Kidney (tissue), 22 donors: ENCODE measurements at places on chromosomes 13 and 19. TPM values are rescaled to one million over a fixed set of nuclear protein-coding genes. Genes with fewer than 3 reads are reported as not detected.

GRCh38 chr13:89857502-89857901 lies 1490.0 kb upstream of the MIR17HG start:
- H3K4me1 ChIP-seq, result no peaks in the 10 kb centered on the region
- H3K27me3 ChIP-seq, result no peaks in the 10 kb centered on the region
- H3K4me3 ChIP-seq, result no peak overlapping the region

DAND5 gene
- total RNA-seq, result not detected

COL5A3 gene
- 5.1 TPM for total RNA-seq

DNA sequence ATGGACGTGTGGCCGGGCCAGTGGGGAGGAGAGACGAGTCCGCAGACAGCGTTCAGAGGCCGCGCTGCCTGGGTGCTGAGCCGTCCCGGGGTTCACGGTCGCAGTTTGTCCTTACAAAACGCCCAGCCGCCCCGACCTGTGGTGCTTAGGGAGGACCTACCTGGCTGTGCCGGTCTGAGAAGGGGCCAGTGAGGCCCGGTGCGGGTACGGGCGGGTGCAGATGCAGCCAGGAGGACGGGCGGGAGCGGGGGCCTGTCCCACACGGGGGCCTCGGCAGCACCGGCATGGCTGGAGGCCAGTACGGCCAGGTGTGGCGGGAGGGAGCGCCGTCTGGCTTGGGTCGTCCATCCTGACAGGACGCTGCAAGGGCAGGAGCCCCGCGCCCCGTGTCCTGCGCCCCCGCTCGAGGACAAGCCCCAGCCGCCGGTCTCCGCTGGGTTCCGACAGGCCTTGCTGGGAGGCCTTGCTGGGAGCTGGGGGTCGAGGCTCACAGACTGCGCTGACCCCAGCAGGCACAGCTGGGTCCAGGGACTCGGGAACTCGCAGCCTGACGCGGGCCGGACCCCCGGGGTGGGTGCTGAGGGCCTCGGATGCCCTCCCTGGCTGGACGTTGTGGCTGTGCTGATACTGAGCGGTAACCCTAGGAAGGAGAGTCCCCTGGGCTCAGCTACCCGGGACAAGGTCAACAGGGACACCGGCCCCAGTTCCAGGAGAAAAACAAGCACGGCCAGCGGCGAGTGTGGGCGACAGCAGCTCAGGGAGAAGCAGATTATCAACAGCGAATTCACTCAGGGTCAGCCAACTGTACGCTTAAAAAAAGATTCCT lies 5.3 kb upstream of the PROZ start:
- H3K36me3 ChIP-seq, result no peaks in the 10 kb centered on the region
- peak overlapping the region; percentile 50 for H3K4me3 ChIP-seq
- peak; percentile 84 for DNase-seq
- no peaks in the 10 kb centered on the region for H3K27me3 ChIP-seq

GRCh38 chr19:43681821-43682220 lies 11.9 kb upstream of the PLAUR start:
- no peak overlapping the region for H3K4me3 ChIP-seq
- H3K36me3 ChIP-seq, result no peaks in the 10 kb centered on the region
- no peak overlapping the region for H3K27ac ChIP-seq
- DNase-seq, result no peak

GRCh38 chr19:21751384-21751783 lies 16.0 kb downstream of the ZNF100 start:
- no peaks in the 10 kb centered on the region for H3K27me3 ChIP-seq
- DNase-seq, result no peak
- peaks cover 11% of the 10 kb centered on the region for H3K36me3 ChIP-seq
- no peak overlapping the region for H3K4me3 ChIP-seq
- no peaks in the 10 kb centered on the region for H3K4me1 ChIP-seq
- no peak overlapping the region for H3K27ac ChIP-seq

DNA sequence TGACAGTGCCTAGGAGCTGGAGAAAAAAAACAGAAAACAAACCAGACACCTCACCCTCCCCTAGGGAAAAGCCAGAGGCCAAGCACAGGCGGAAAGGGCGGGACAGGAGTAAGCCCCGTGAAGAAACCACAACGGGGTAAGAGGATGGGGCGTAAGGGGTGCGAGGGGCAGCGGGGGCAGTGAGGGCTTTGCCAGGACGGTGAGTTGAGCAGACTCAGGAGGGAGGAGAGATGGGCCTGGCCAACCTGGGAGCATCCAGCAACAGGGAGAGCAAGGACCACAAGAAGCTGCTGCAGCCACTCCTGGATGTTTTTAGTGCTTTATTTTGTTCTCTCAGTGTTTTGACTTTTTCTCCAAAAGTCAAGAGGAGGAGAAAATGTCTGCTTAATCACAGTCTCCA lies 114.1 kb upstream of the SOX1 start:
- DNase-seq, result no peak
- H3K36me3 ChIP-seq, result no peaks in the 10 kb centered on the region
- H3K4me3 ChIP-seq, result no peak overlapping the region
- H3K27ac ChIP-seq, result no peak overlapping the region

CYP2F1 gene
- total RNA-seq, result not detected

PSMC4 gene
- 84.7 TPM for total RNA-seq

- H3K4me3 ChIP-seq, result no peak overlapping the region
- no peaks in the 10 kb centered on the region for H3K27me3 ChIP-seq
- no peaks in the 10 kb centered on the region for H3K4me1 ChIP-seq
- DNase-seq, result no peak
- no peak overlapping the region for H3K27ac ChIP-seq
- H3K36me3 ChIP-seq, result no peaks in the 10 kb centered on the region
These were observed 1109.5 kb downstream of the SLITRK1 start for GRCh38 chr13:82772816-82773215.

DNA sequence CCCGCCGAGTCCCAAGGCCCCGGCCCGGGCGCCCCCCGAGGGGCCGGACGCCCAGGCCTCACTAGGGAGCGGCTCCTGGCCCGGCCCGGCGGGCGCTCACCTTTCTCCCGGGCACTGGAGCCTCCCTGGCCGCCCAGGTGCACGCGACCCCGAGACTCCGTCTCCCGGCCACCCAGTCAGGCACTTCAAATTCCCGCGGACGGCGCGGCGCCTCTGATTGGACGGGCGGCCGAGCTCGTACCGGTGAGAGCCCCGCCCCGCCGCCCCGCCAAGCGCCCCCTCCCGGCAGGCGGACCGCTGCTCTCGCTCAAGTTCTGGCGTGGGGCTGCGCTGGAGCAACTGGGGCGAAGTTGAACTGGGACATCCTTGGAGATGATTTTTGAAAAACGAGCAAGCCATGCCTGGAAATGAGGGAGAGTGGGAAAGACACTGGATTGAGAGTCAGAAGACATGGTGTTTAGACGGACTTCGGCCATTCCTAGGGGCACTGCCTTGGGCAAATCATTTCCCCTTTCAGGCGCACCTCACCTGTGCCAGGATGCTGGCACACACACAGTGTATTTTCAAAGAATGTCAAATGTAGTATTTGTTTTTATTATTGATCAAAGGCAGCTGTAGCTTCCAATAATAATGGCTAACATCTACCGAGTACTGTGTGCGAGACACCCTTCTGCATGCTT lies 485.3 kb downstream of the UQCRFS1 start:
- no peak overlapping the region for H3K27ac ChIP-seq
- H3K36me3 ChIP-seq, result no peaks in the 10 kb centered on the region
- H3K4me1 ChIP-seq, result no peaks in the 10 kb centered on the region
- H3K4me3 ChIP-seq, result no peak overlapping the region
- peaks cover 7% of the 10 kb centered on the region for H3K27me3 ChIP-seq
- DNase-seq, result peak; percentile 70

CGB1 gene
- total RNA-seq, result not detected

GRCh38 chr19:38233740-38234251 lies 9.8 kb upstream of the DPF1 start:
- no peaks in the 10 kb centered on the region for H3K4me1 ChIP-seq
- DNase-seq, result no peak
- no peaks in the 10 kb centered on the region for H3K36me3 ChIP-seq
- H3K27ac ChIP-seq, result no peak overlapping the region
- H3K27me3 ChIP-seq, result no peaks in the 10 kb centered on the region

DNA sequence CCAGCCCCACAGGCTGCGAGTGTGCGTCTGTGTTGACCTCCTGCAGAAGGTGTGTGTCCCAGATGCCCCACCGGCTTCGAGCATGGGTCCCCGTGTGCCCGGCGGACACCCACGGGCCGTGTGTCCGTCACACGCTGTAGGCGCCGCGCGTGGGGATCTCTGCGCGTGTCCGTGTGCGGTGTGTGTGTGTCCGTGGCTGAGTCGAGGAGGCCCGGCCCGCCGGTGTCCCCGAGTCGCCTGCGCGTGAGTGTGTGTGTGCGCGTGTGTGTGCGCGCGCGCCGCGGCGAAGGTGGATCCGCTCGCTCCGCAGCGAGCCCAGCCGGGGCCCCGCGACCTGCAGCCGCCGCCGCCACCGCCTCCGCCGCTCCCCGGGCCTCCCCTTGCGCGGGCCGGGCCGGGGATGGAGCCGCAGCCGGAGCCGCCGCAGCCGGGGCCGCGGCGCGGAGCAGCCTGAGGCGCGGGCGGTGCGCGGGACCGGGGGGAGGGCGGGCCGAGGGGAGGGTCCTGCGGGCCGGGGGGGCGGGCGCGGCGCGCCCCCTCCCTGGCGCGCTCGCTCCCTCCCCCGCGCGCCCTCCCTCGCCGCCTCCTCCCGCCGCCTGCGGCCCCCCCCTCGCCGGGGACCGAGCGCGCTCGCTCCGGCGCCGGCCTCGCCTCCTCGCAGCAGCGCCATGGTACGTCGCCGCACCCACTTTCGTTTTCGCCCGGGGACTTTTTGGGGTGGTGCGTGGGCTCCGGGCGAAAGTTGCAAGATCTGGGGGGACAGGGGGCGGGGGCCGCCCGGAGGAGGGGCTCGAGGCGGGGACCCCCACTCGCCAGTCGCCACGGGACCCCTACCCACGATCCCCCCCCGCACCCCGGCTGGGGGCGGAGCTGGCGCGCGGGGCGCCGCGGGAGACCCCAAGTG lies 7.1 kb upstream of the NFIC start:
- peak overlapping the region; percentile 72 for H3K4me3 ChIP-seq
- no peaks in the 10 kb centered on the region for H3K36me3 ChIP-seq
- no peaks in the 10 kb centered on the region for H3K27me3 ChIP-seq
- peak overlapping the region; percentile 94 for H3K27ac ChIP-seq
- H3K4me1 ChIP-seq, result no peaks in the 10 kb centered on the region

- H3K27ac ChIP-seq, result no peak overlapping the region
- H3K4me1 ChIP-seq, result no peaks in the 10 kb centered on the region
- no peak for DNase-seq
- H3K27me3 ChIP-seq, result no peaks in the 10 kb centered on the region
- H3K36me3 ChIP-seq, result no peaks in the 10 kb centered on the region
These were observed 17.5 kb downstream of the CEACAM3 start for GRCh38 chr19:41813911-41814310.

ZNF626 gene
- total RNA-seq, result 20.6 TPM

- H3K4me1 ChIP-seq, result no peaks in the 10 kb centered on the region
- H3K27me3 ChIP-seq, result no peaks in the 10 kb centered on the region
- peaks cover 7% of the 10 kb centered on the region for H3K36me3 ChIP-seq
- no peak for DNase-seq
These were observed 6.1 kb downstream of the KHSRP start for GRCh38 chr19:6418562-6418932.

GRCh38 chr13:35714588-35715377 lies 238.3 kb upstream of the MAB21L1 start:
- no peaks in the 10 kb centered on the region for H3K4me1 ChIP-seq
- H3K27me3 ChIP-seq, result no peaks in the 10 kb centered on the region
- H3K27ac ChIP-seq, result no peak overlapping the region
- no peak for DNase-seq
- H3K4me3 ChIP-seq, result no peak overlapping the region
- H3K36me3 ChIP-seq, result no peaks in the 10 kb centered on the region
